ENCODE measurements at places on chromosomes 12 and 14.

DNA sequence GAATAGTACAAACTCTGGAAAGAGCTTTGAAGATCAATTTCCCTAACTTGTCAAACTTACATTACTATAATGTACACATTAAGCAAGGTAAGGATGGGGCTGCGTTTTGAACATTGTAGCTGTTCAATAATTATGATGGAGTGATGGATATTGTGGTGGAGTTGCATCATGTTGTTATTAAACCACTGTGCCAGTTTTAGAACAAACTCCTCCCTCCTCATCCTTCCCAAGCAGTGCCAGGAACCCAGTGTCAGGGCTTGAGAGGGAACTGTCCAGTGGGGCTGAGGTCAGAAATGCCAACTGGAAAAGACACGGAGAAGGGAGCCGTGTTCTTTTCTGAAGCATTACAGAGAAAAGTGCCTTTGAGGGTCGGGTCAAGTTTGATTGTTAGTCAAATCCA, 31.9 kb upstream of the PAPOLA start:
- DNase-seq: no peak

DNA sequence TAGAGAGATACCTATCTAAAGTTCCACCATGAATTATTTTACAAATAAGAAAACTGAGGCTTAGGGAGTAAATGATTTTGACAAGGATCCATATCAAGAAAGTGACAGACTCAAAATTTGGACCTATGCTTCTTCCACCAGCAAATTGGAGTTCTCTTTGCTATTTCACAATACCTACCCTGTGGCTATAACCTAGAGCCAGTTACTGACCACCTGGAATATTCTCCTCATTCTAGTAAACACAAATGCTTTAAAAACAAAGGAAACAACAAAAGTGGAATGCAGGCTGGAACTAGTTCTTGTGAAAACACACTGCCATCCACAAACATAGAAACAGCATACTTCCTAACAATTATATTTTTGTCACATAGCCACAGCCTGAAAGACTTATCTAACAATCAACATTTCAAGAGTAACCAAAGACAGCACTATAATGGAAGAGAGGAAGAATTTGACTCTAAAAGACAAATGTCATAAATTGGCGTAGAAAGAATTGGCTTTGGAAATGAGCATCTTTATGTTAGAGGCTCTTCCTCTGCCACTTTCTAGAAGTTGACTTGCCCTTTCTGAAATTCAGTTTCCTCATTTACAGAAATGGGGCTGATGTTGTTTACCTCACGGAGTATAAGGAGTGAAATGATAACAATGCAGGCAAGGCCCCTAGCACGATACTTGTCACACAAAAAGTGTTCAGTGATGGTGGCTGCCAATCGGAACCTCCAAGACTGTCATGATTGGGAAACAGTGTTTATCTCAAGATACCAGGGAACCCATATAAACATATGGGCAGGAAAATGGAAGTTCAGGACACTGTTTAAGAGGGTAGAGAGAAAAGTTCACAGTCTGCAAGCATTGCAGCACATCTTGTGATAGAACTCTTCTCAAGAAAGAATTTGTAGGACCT, 138.6 kb upstream of the LGR5 start:
- no peak for DNase-seq

DNA sequence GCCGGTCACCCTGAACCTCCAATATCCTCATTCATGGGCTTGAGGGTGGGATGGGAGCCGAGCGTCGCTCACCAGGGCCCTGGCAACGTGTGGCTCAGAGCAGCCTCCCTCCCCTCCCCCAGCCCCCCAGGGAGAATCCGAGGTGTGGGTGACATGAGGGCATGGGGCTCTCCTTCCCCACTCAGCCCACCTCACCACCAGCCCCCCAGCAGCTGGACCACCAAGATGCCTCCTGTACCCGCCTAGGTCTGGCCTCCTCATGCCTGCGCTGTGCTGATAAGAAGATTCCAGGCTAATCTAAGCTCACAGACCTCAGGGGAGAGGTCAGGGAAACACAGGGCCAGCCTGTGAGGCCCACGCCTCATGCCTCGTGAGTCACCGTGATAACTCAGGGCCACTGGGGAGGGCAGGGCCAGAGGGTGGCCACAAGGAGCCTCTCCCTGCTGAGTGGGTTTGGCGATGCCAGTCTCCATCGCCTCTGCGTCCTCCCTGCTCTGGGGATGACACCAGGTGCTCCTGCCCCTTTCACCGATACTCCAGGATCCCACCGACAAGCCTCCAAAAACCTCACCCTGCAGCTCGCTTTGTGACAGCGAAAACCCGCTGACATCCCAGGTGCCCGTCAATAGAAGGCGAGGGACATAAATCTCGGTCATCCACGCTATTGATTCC, 56.9 kb downstream of the TESC start:
- DNase-seq: no peak

DNA sequence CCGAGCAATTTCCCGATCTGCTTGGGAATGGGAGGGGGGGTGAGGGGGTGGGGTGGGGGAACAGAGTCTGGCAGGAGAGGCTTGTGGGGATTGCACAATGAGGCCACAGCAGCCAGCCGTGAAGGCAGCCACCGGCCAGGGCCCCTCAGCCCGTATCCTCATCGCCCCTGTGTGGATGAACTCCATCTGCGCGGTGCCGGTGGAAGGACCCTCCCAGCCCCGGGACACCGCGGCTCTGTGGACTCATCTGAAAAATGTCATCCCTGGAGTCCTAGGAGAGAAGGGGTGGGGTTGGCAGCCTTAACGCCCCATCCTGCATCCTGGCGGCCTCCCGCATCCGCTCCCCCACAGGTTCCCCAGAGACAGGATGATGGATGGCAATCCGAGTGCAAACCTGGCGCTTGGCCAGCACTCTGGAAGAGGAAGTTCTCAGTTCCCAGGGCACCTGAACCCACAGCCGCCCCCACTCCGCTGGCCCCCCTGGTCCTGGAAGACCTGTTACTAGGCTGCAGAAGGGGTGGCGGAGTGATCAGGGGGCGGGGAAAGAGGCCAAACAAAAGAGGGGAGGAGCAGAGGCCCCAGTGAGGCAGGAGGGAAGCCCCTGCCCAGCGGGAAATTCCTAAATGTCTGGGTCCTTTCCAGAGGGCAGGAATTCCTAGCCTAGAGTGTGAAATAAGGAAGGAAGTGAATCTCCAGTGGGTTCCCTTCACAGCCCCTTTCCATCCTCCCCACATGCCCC, 1.2 kb upstream of the TNFAIP2 start:
- peak; percentile 83 for DNase-seq

GRCh38 chr14:71776471-71777360, 155.5 kb upstream of the RGS6 start:
- no peak for DNase-seq

- DNase-seq: peak; percentile 90
Measured at GRCh38 chr12:27595231-27595642, 71.2 kb downstream of the PPFIBP1 start.

GRCh38 chr14:45201905-45202304, 51.1 kb downstream of the MIS18BP1 start:
- DNase-seq: peak; percentile 33

DNA sequence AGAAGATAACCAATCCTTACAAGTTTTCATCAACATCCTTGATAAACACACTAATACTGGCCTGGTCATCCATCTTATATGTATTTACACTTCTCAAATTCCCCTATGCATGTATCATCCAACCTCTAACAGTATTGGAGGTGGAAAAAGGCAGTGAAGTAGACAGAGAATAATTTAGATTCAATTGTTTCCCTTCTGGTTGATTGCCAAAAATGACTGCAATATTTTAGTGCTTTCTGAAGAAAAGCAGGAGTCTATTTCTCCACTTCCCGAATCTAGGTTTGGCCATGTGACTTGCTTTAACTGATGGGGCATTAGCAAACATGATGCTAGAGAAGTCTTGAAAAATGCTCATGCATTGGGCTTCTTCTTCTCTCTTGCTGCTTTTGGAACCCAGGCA, 78.3 kb upstream of the METAP2 start:
- DNase-seq: peak; percentile 51

- DNase-seq: peak; percentile 64
Measured at GRCh38 chr14:52397844-52398243, 83.7 kb downstream of the PTGER2 start.

GRCh38 chr12:29234965-29235626, 86.0 kb downstream of the FAR2 start:
- peak; percentile 32 for DNase-seq

DNA sequence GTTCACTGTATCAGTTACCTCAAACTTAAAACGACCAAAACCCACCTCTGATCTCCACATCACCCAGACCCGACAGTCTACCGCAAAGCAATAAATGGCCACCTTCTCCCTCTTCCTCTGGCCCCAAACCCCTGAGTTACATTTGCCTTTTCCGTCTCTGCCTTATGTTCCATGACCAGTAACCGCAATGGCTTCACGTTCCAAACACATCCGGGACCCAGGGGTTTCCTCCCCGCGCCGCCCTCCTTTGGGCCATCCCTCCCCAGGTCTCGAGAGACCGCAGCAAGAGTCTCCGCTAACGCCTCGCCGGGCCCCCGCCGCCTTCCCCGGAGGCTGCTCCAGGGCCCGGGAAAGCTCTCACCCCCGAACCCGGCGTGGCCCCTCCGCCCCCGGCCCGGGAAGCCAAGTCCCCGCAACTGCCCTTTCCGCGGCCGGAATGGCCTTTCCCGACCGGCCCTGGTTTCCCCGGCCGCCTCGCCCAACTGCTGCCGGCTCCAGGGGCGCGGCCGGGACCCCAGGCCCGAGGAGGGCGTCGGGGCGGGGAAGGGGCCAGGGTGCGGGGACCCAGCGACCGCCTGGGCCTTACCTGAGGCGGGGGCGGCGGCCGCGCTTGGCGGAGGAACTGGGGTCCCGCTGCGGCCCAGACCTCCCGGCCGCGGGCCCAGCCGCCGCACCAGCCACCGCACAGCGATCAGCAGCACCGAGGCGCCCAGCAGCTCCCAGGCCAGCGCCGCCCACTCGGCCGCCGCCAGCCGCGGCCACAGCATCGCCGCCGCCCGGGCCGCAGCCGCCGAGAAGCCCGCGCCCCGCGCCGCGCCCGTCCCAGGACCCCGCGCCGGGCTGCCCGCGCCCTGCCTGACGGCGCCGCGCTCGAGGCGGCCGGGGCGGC, at the start of gene ANKLE2:
ANKLE2 (minus strand) TSS at position 801 of the 889 bp plus-strand sequence; CDS start at position 767, 34 bp downstream.
- DNase-seq: peak; percentile 75

DNA sequence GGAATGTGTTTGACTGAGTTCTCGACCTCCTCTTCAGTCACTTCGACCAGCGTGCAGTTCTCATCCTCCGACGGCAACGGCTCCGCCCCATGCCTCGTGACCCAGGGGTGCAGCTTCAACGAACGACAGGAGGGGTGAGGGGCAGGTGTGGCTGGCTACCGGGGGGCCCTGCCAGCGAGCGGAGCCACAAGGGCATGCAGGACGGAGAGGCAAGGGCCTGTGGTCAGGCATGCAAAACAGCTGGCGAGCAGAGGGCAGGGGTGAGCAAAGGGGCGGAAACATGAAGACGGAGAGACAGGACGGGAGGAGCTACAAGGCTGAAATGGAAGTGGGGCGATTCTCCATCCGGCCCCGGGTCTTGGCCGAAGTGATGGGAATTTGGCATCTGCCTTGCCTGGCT, 38.7 kb downstream of the P2RX4 start:
- DNase-seq: no peak

- DNase-seq: no peak
Measured at GRCh38 chr12:1906579-1906978, 11.9 kb downstream of the CACNA2D4 start.

- DNase-seq: no peak
Measured at GRCh38 chr14:104554608-104555429, 24.7 kb upstream of the C14orf180 start.

GRCh38 chr14:50344876-50345563, 32.9 kb downstream of the DMAC2L start:
- peak; percentile 67 for DNase-seq

DNA sequence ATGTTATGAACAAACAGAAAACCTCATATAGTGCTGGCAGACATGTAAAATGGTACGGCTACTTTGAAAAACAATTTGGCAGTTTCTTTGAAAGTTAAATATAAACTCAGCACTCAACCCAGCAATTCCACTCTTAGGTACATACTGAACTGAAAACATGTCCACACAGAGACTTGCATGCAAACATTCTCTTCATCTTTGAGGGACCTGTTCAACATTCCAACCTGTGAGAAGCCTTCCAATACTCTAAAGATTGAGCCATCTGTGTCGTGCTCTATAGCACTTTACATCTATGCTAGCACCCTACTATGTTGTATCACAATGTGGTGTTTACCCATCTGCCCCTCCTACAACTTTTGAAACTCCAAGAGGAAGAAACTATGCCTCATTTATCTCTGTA, 79.3 kb downstream of the DNAI7 start:
- DNase-seq: no peak

DNA sequence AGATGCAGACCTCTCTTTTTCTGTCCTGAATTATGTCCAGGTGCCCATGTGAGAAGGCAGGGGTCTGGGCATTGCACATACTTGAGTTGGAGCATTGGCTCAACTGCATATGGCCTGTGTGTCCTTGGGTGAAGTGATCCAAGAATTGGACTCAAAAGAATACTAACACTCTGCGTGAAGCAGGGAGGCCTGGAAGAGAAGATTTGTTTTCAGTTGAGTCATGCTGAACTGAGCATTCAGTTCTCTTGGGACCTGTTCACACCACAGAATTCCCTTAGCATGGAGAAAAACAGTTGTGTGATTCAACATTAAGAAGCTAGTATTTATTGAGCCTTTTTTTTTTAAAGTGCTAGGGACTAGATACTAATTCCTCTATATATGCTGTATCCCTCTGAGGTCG, 164.7 kb upstream of the TBX3 start:
- DNase-seq: peak; percentile 94

DNA sequence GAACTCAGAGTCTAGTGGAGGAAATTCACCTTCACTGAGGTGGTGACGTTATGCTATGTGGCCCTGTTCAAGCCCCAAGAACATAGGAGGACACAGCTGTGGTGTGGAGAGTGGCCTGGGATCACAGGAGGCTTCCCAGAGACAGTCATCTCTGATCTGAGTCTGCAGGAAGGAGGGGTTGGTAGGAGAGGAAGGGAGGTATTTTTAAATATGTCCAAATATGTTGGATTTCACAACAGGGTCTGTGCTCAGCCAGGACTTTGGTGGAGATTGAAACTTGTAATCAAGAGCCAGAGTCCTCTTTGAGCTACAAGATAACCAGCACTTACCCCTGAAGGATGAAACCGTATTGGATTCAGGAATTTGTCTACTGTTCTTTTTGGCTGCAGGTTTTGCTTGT, 26.4 kb upstream of the MED13L start:
- peak; percentile 33 for DNase-seq

DNA sequence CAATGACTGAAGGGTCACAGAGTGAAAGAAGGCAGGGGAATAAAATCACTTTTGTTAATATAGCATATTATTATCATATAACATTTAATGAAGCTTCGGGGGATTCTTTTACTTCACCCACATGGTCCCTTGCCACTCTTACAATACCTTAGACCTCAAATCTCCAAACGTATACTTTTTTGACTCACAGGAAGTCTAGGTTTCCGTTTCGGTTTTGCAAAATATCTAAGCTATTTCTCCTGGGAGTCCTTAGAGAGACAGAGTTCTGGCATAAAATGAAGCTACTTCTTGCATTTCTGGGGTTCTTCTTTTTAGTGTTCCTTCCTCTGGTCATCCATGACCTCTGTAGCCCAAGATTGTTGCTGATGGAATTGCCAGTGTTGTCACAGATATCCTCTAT, 590.5 kb upstream of the ATP2B1 start:
- DNase-seq: no peak

GRCh38 chr12:24049101-24049500, 99.6 kb upstream of the SOX5 start:
- DNase-seq: no peak

GRCh38 chr12:71661977-71662530, 1.6 kb downstream of the ZFC3H1 start:
- DNase-seq: peak; percentile 42

GRCh38 chr12:57224973-57225679, 4.4 kb upstream of the SHMT2 start:
- no peak for DNase-seq

- no peak for DNase-seq
Measured at GRCh38 chr12:47407463-47408129, 298.2 kb downstream of the RPAP3 start.

Measured in fibroblast of skin of abdomen (primary cell).